DMS 273 treated with DMSO at 0.1 percent for 48 hours (cell line): ENCODE measurements at places on chromosomes 12 and 14.
A peak's percentile ranks its signal among the peaks of the same experiment; 100 is the strongest.

DNA sequence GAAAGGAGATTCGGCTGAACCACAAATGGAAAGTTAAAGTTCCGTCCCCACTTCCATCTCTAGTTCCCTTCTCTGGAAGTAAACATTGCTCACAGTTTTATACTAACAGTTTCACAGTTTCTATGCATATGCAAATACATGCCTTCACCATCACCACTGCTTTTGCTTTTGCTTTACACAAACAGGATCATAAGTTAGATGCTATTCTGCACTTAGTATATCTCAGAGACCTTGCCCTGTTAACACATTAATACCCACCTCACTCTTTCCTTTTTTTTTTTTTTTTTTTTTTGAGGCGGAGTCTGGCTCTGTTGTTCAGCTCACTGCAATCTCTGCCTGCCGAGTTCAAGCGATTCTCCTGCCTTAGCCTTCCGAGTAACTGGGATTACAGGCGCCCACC, 890 bp downstream of the TEP1 start:
- DNase-seq, result no peak

GRCh38 chr12:57153415-57153997, 6.1 kb upstream of the LRP1-AS start:
- no peak for DNase-seq

DNA sequence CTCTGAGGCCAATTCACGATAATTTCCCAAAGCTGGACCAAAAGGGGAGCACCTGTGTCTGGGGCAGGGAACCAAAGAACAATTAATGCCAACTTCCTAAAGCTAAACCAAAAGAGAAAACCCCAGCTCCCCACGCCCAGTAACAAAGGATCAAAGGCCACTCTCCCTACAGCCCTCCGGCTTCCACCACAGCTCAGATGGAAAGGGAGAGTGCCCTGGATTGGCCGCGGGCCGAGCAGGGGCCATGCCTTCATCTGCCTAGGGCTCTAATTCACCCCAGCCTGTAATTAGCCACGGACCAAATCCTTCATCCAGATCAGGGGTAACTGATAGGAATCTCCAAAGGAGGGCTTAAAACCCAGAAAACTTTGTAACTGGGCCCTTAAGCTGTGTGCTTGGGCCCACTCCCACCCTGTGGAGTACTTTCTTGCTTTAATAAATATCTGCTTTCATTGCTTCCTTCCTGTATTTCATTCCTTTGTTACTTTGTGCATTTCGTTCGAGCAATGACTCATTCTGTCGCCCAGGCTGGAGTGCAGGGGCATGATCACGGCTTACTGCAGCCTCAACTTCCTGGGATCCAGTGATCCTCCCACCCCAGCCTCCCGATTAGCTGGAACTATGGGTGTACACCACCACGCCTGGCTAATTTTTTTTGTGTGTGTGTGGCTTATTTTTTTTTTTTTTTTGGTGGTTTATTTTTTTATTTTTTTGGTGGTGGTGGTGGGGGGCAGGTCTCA, 65.5 kb upstream of the PPP4R3A start:
- DNase-seq, result no peak

- no peak for DNase-seq
Measured at GRCh38 chr12:111442301-111443045, 36.8 kb downstream of the SH2B3 start.

DNA sequence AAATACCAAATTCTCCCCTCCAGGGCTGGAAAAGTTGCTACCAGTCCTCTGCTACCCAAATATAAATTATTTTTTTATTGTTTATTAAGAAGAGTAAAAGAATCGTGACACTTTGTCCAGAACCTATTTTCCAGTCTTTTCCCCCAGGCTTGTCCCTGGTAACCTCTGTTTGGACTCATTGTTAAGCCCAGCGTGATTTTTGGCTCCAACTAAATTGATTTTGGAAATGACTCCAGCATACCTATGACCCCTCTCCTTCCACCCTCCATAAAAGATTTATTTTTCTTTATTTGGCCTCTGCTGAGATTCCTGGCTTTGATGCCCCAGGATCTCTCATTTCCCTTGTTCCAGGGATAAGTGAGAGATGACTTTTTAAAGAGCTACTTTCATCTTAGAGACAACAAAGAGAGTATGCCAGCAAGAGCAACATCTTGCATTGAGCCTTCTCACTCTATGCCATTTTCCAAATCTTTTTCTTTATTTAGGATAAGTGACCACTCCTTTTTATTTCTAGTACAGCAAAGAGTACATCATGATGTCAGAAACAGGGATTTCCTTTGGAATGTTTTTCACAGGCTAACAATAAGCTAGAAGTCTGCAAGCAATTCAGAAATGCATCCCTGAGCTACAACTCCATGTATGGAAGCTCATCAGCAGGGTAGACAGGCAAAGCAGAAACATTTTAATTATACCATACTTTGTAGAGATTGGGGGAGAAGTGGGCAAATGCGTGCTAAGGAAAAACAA, 75.8 kb downstream of the DAD1 start:
- no peak for DNase-seq

GRCh38 chr14:89680156-89680555, 263.1 kb upstream of the FOXN3 start:
- no peak for DNase-seq

DNA sequence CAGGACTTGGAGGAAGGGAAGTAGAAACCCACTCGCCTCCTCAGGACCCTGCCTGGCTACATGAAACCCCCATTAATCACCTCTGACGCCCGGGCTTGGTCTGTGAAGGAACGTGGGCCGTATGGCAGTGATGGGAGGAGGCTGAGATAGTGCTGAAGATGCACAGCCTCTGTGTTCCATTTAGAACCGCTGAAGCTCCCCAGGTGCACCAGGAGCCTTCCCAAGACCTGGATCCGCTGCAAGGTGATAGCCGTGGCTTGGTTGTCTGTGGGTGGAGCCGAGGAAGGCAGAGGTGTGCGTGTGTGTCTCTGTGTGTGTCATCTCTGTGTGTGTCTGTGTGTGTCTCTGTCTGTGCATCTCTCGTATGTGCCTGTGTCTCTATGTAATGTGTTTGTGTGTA, 293.1 kb downstream of the CACNA1C start:
- no peak for DNase-seq

DNA sequence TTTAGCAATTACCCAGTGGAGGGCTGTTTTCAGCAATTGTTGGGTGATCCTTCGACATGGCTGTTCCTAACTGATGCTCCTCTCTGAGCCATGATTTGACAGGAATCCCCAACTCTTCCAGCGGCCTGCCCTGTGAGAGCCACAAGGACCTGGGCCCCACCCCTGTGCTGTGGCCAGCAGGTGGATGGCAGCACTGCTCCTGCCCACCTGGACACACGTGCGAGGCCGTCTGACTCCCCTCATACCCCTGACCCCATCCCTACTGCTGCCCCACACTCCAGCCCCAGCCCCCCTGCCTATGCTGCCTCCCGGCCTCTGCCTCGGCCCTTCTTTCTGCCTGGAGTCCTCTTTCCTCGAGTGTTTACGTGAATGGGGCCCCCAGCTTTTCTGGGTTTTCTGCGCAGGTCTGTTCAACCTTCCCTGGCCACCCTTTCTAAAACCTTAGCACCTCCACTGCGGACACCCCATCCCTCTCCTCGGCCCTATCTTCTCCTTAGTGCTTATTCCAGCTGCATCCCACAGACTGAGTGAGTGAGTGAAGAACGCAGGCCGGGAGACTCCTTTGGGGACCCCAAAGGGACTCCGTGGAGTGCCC, 111.4 kb downstream of the DICER1 start:
- no peak for DNase-seq

GRCh38 chr14:94100847-94101246, 9.7 kb upstream of the IFI27 start:
- no peak for DNase-seq

- no peak for DNase-seq
Measured at GRCh38 chr12:52316290-52316689, 4.9 kb downstream of the KRT83 start.

- DNase-seq, result no peak
Measured at GRCh38 chr12:77923882-77924281, 93.2 kb downstream of the NAV3 start.

- DNase-seq, result no peak
Measured at GRCh38 chr12:78684419-78684818, 180.2 kb upstream of the SYT1 start.

- no peak for DNase-seq
Measured at GRCh38 chr14:97994020-97994531, 1196.9 kb downstream of the VRK1 start.

GRCh38 chr14:94921882-94922585, 152.1 kb upstream of the GSC start:
- DNase-seq, result no peak

GRCh38 chr12:108571609-108572165, 9.3 kb downstream of the ISCU start:
- DNase-seq, result no peak

- no peak for DNase-seq
Measured at GRCh38 chr12:126353604-126354003, 1288.4 kb downstream of the AACS start.

DNA sequence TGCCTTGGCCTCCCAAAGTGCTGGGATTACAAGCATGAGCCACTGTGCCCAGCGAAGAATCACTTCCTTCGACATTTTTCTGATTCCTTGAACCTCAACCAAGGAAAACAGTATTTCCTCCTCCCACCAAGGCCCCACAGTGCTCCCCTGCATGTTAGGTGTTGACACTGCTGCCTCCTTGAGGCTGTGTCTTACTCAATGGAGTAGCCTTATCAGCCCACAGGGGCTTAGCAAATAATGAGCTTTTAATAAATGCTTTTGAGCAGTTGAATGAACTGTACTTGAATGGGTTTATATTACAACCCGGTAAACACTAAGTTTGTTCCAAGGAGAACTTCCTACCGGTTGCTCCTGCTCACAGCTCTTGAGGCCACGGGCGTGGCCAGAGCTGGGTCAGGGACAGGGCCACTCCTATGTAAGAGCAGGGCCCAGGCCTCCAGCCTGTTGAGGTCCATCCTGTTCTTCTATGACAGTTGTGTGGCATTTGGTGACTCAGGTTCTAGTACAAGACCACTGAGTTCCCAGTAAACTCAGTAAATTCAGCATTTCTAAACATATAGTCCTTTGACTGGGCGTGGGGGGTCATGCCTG, 36.8 kb upstream of the TUBA1A start:
- DNase-seq, result no peak

DNA sequence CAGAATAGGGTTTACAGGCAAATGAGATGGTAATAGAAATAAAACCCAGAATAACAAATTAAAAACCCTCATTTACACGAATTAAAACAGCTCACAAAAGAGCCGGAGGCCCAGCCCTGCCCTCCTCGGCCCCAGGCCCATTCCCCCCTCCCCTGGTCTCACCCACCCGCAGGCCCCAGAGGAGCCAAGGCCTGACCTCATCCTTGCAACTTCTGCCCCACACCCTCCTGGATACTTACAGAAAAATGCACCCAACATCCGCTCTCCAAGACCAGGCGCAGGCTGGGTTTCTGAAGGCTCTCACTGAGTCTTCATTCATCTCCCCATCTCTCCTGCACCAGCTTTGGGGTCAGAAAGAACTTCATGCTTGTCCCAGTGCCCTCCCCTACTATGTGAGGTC, 16.2 kb upstream of the VSX2 start:
- no peak for DNase-seq

DNA sequence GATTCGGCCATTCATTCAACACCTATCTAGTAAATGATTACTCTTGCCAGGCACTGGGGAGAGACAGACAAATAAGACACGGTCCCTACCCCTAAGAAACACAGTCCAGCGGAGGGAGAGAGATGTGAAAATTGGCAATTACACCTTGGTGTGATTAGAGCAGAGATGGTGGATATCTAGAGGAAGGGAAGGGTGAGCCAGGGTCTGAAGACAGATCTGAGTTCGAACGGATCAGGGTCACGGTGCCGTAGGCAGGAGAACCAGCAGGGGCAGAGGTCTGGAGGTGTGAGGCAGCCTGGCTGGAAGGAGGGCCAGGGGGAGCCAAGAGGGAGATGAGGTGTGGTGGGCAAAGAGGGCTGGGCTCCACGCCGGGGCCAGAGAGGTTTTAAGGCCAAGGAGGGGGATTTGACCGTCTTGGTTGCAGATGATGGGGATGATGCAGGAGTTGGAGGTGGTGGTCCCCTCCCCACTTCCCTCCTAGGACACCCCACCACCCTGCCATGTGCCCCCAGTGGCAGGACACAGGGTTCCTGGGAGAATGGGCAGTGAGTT, 27.1 kb downstream of the FAM222A start:
- DNase-seq, result no peak

- DNase-seq, result no peak
Measured at GRCh38 chr12:116937640-116938039, 26.9 kb downstream of the FBXW8 start.

DNA sequence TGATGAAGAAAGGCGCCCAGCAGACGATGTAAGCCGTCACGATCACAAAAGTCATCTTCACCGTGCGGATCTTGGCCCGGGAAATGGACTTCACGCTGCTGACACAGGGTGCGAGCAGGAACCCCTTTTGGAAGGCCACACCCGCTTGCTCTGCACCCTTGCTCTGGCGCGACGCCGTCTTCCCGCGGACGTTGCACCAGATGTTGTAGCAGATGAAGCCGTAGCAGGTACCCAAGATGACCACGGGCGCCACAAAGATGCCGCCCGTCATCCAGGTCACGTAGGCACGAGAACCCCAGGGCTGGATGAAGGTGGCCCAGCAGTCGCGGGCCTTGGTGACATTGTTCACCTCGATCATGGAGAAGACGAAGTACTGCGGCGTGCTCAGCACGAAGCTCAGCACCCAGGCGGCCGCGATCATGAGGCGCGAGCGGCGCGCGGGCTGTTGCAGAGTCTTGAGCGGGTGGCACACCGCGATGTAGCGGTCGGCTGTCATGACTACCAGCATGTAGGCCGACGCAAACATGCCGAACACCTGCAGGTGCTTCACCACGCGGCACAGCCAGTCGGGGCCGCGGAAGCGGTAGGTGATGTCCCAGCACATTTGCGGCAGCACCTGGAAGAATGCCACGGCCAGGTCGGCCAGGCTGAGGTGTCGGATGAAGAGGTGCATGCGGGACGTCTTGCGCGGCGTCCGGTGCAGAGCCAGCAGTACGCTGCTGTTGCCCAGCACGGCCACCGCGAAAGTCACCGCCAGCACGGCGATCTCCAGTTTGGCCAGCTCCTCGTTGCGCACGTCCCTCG, 890 bp downstream of the AVPR1A start:
- no peak for DNase-seq

- no peak for DNase-seq
Measured at GRCh38 chr14:58707949-58708348, 70.2 kb downstream of the DACT1 start.

DNA sequence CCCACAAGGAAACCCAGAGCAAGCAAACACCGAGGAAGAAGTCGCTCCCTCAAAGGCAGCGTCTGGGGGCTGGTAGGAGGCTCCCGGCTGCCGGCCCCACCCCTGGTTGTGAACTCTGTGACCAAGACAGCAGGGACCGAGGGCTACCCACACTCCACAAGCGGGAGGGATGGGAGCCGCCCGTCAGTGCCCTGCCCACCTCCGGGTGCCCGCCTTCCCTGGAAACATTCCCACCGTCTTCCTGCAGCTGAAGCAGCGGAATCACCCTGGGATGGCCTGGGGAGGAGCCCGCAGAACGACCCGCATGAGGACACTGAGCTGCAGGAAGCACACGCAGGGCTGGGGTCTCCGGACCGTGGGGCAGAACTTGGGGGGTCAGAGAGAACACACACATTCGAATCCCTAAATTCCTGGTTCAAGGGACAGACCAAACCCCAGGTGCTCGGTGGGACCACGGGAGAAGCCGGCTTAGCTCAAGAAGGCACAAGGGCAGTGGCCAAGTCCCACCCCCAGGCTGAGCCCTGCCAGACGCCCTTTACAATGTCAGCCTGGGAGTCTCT, 33.5 kb upstream of the C14orf180 start:
- peak; percentile 50 for DNase-seq

GRCh38 chr14:64187331-64187730, 106.8 kb downstream of the ESR2 start:
- DNase-seq, result no peak

- no peak for DNase-seq
Measured at GRCh38 chr14:75341620-75342019, 63.0 kb downstream of the FOS start.
